ENCODE measurements at places on chromosomes 5 and 9. TPM values are rescaled to one million over a fixed set of nuclear protein-coding genes. Genes with fewer than 3 reads are reported as not detected.

GRCh38 chr5:115500225-115500624 lies 44.4 kb downstream of the FEM1C start:
- DNase-seq = no peak

The P4HA2 gene
- 0.44 TPM for total RNA-seq

- no peak for DNase-seq
Measured at GRCh38 chr5:160657068-160657507, 194.9 kb downstream of the ATP10B start.

DNA sequence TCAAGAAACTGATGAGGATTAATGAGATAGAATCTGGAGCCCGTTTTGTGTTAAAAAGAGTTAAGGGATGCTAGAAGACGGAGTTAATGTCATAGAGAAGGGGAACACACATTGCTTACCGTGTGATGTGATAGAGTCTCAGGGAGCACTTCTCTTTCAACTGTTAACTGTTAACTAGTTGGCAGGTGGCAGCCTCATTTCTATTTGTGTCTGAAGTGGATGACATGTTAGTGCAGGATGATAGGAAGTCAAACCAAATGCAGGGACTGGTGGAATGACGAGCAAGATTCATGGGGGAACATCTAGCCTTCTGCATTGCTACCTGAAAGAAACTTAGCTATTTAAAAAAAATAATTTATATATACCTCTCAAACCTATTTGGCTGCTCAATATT lies 222.7 kb downstream of the MAST4 start:
- DNase-seq = no peak

- DNase-seq = no peak
Measured at GRCh38 chr5:12313602-12314001, 409.4 kb upstream of the CTNND2 start.

DNA sequence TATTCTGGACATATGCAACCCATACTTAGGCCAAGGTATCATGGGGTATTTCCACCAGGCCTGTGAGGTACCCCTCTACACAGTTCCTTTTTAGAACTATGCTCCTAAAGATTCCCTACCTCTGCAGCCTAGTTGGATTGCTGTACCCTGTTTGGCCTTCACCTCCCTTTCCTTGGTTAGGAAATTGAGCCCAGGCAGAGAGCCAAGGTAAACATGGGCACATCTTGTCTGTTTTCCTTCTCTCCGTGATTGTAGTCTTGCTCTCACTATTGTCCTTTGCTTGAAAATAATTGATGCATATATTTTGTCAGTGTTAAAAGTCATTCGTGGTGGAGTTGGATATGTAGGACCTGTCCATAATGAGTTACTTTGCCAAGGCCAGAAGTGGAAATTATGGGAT lies 26.7 kb downstream of the BDP1 start:
- DNase-seq = no peak

DNA sequence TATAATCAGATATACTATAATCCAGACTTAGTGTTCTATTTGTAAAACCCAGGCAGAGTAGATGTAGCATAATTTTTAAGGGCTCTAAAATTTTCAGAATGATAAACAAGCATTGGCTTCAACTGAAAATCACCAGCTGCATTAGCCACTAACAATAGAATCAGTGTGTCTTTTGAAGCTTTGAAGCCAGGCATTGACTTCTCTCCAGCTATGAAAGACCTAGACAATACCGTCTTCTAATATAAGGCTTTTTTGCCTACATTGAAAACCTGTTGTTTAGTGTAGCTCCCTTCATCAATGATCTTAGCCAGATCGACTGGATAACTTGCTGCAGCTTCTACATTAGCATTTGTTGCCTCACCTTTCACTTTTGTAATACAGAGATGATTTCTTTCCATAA lies 1877.3 kb upstream of the ACO1 start:
- no peak for DNase-seq

GRCh38 chr9:117354244-117354847 lies 60.5 kb downstream of the ASTN2 start:
- no peak for DNase-seq

- no peak for DNase-seq
Measured at GRCh38 chr5:116075191-116075831, 9.5 kb upstream of the COMMD10 start.

DNA sequence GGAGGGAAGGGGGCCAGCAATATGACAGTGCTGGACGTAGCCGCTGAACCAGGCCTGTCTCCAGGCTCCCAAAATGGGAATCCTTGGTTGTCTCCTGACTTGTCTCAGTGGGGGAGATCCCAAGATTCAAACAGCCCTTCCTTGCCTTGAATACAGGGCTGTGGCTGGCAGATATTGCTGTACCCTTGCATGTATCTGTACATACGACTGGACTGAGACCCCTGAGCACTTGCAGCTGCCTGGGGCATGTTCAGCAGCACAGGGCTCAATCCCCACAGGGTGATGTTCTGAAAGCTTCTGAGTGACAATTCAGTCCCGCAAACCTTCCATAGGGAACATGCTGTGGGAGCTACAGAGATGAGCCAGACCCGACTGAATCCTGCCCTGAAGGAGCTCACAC lies 13.3 kb downstream of the OR13J1 start:
- DNase-seq = no peak

Measured in activated B cell treated with CpG ODN at 0.5 μM for 24 hours (primary cell).